ENCODE measurements at places on chromosomes 11 and 22.
A peak's percentile ranks its signal among the peaks of the same experiment; 100 is the strongest.

DNA sequence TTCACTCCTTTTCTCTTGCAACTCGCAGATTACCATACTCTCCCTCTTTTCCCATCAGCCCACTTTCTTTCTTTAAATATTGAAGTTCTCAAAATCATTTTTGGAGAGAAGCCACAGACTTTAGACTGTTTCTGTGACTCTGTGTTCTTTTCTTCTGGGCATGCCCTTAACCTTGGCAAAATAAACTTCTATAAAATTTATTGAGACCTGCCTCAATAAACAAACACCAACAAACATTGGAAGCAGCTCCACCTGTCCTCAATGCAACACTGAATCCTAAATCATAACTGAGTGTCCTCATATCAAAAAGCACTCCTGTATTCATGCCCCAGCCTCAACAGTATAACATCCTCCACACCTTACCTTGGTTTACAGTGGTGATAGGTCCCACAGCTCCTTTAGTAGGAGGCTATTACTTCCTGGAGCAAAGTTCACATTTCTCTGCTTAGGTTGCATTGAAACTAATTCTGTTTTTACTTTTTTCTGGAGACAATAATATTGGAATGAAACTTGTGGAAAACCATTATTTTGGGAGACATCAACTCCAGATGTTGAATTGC is 320.0 kb upstream of the LRRC4C start:
- DNase-seq: no peak

GRCh38 chr11:33915526-33915925 is 23.6 kb upstream of the LMO2 start:
- DNase-seq: no peak

GRCh38 chr11:85961930-85962363 is 106.8 kb downstream of the CCDC83 start:
- DNase-seq: no peak

- DNase-seq: no peak
Observed at GRCh38 chr11:117930668-117931330, 1.6 kb upstream of the TMPRSS13 start.

GRCh38 chr11:69972351-69972802 is 105.7 kb upstream of the ANO1 start:
- no peak for DNase-seq

DNA sequence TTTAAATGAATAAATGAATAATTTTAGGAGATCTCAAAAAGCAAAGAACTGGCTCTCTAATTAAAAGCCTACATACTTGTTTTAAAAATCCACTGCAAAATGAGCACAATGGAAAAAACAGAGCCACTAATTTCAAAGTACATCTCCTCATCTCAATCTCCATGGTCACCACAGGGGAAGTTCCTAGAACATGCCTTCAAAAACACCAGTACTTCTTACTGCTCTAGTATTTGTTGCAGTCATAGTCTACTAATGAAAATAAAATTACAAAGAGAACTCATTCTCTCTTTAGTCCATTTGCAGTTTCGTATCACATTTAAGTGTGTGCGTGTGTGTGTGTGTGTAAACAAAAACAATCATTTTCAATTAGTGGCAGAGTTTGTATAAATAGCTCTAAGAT is 54.0 kb downstream of the PIK3C2A start:
- no peak for DNase-seq

GRCh38 chr11:102119997-102120396 is 9.8 kb downstream of the YAP1 start:
- DNase-seq: no peak

DNA sequence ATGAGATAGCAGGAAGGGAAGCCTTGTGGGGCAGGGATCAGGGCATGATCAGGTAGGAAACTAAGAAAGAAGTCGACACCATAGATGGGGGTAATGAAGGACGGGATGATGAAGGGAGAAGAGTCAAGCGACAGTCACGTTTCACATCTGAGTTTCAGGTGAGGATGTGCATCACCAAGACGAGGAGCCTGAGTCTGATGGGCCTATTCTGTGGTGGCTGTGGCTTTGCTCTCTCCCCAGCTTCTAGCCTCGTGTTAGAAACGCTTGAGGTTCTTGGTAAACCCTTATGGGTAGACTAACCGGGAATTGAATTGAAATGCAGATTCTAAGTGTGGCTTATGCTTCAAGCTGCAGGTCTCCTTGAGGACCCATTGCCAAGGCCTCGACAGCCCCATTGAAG is 45.6 kb upstream of the LMO1 start:
- no peak for DNase-seq

DNA sequence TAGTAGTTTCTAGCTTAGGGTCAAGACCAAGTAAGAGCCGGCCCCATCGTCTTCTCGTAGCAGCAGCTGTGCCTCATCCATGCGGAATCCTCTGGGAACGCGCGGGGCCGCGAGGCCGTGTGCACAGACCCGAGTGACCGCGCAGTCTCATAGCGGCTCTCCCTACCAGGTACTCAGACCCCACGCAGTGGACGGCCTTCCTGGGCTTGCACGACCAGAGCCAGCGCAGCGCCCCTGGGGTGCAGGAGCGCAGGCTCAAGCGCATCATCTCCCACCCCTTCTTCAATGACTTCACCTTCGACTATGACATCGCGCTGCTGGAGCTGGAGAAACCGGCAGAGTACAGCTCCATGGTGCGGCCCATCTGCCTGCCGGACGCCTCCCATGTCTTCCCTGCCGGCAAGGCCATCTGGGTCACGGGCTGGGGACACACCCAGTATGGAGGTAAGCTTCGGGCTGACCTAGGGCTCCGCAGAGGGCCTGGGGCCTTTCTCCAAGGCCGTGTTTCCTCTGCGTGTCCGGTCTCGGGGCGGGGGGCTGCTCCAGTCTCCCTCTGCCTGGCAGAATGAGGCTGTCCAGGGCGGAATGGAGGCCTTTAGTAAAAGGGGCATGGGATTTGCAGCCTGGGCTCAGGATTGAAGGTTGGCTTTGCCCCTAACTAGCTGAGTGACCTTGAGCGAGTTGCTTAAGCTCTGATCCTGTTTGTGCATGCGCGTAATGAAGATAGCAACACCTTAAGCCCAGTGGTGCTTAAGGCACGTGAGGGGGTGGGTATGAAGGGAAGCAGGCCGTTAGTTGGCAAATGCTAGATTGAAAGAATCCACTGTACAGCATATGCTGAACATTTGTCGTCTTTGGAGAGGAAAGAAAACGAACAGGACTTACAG is 48.9 kb downstream of the ST14 start:
- no peak for DNase-seq

DNA sequence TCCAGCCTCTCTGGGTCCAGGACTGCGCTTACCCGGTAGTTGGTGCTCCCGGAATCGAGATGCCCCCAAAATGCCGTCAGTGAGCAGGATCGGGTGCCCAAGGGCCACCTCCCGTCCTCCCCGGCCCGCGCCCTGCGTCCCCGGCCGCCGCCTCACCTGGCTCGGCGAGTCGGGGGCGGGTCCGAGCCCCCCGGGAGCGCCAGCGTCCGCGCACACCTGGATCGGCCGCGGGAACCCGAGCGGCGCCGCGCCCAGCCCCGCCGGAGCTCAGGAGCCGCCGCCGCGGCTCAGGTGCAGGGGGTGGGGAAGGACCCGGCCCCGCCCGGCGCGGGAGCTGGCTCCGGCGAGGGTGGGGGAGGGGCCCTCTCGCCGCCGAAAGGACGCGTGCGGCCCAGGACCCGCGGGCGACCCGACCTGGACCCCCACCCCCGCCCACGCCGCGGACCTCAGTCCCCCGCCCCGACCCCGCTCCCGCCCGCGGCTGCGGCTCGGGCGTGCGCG is at the start of gene SHANK2:
Gene SHANK2 (minus strand): TSS at position 309 of the 501 bp plus-strand sequence. CDS start 105,251 bp downstream, outside the sequence.
- no peak for DNase-seq

DNA sequence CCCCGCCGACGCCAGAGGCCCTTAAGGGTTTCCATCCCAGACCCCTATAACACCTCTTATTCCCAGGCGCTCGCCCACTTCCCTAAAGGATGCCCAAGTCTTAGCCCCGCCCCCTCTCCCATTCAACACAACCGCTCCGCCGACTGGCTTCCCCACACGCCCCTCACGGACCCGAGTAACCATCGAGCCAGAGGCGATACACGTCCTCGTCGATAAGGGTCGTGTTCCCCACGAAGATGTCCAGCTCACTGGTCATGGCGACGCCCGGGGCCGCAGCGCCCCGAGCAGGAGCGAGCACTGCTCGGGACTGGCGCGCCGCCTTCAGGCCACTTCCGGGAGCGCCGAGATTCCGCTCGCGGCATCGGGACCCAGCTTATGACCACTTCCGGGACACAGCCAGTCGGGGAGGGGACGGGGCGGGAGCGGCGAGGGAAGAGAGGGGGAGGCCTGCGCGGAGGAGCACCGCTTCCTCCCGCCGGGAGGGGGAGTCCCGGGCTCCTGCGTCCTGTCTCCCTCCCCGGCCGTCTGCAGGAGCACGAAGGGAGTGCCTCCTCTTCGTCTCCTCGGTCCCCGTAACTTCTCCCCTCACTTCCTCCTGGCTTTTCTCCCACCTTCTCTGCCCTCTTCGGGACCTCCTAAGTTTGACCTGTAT is at the start of gene FIBP:
Gene FIBP (minus strand): TSS at position 309 of the 652 bp plus-strand sequence. CDS start 53 bp downstream, at position 256.
- DNase-seq: peak; percentile 95

DNA sequence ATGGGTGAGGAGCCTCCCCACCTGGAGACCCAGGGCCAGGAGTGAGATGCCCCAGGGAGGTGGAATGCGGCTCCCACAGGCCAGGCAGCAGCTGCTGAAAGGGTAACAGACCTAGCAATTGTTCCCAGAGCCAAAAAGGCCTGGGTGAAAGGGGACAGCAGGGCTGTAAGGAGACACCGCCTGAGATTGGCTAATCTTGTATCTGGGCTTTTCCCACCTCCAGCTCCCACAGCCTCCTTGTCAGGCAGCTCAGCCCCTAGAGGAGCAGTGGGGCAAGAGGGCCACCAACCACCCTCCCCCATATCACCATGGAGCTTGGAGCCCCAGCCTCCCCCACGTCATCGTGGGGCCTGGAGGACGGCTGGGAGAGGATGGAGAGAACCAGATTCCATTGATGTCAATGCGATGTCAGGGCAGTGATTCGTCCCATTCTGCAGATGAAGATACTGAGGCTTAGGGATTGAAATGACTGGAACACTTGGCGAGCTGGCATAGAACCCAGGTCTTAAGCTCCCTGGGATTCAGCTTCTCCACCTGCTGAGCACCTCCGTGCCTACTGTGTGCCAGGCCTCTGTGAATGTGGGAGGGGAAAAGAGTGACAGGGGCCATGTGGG is 2.9 kb upstream of the MGAT3 start:
- no peak for DNase-seq

DNA sequence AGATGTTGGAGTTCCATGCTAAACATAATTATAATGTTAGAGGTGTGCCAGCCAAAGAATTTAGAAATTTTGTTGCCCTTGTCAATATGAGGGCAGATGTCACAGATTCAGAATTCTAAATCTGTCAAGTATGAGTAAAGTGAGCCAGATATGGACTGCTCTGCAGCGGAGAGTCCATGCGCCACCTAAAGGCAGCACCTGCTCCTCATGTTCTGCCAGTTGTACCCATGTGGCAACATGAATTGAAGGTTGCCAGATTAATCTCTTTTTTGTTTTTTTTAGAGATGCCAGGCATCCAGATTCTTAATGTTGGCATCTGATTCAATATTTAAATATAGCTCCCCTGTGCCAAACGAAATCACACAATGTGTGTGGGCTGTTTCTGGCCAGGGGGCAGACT is 678.6 kb upstream of the ANO5 start:
- DNase-seq: peak; percentile 79

GRCh38 chr11:61303725-61304124 is 8.6 kb upstream of the VWCE start:
- DNase-seq: no peak

DNA sequence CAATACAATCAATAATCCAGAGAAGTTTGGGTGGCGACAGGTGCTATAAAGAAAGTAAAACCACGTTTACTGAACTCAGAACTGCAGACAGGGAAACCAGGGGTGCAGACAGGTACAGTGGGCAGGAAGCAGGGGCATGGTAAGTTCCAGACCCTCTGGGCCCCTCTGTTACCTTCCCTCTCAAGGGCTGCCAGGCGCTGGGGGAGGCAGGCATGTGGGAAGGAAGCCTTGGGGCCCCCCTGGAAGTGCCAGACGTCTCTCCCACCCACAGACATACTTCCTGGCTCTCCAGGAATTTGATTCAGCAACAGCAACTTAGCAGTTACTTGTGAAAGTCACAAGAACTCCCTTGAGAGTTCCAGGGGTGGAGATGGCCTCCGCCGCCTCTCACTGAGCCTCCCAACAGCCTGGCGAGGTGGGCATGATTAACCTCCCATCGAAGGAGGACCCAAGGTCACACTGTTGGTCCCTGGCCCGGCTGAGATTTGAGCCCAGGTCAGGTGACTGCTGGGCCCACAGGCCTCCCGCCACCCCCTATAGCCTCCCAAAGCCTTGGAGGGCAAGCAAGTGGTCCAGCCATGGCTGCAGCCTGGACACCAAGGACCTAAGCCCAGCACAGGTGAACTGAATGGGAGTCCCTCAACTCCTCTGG is 14.1 kb upstream of the TSKU start:
- no peak for DNase-seq

DNA sequence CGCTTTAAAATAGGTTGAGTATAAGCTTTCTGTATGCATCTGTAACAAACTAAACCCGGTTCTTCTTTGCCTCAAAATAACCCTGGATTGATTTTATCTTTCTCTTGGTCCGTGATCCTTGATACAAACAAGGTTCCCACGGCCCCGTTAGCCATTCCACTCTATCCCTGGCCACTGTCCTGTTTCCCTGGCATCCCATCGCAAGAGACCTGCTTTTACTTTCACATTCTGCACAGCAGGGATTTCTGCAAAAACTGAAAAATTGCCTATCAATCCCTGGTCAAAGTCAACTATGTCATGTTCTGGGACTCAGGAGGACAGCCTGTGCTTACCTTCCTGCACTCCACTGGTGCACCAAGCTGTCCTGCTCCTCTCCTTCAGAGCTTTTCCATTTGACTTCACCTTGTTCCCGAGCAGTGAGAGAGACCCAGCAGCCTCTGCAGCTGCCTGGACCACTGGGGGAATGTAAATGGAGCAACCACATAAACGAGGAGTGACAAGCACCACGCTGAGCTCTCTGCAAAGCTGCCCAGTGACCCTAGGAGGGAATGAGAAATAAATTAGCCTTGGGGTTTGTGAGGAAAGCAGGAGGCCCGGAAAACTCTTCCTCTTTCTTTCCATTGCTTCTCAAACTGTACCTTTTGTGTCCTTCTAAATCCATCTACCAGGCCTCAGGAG is 175.9 kb downstream of the NTM start:
- DNase-seq: no peak

GRCh38 chr11:38446336-38446735 is 1848.3 kb upstream of the RAG2 start:
- DNase-seq: no peak

DNA sequence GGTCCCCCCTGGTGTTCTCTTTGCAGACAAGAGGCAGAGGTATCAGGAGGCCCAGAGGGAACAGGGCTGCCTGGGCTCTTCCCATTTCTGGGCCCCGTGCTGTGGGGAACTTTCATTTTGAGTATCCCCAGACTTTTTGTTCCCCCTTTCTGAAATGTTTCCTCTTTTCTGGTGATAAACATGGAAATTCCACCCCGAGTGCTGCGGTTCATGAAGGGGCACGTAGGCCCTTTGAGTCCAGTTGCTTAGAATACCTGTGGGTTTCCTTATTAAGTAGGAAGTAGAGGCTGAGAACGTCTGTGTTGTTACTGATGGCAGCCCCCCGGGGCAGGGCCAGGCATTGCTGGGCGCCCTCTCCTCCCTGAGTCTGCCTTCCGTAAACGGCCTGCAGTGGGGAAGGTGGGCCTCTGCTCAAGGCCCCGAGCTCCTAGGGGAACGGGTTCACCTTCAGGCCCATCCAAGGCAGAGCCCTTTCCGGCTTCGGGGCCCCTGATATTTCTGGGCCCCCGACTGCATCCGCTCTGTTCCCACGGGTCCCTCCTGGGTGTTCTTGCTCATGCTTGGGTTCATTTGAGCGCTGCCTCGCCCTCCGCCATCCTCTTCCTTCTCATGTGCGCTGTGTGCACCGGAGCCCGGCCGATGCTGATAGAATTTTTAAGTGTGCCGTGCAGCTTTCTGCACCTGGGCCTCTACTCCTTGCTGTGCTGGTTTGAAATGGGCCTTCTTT is 12.0 kb downstream of the TBC1D22A start:
- no peak for DNase-seq
